CD8-positive, alpha-beta memory T cell (primary cell): ENCODE measurements at places on chromosomes 6 and 20. TPM values are rescaled to one million over a fixed set of nuclear protein-coding genes. Genes with fewer than 3 reads are reported as not detected.

GRCh38 chr6:84344005-84344404 is 116.6 kb upstream of the CEP162 start:
- no peaks in the 10 kb centered on the region for H3K36me3 ChIP-seq
- H3K27ac ChIP-seq: no peak overlapping the region
- DNase-seq: no peak
- H3K27me3 ChIP-seq: no peaks in the 10 kb centered on the region

The PHF10 gene
- total RNA-seq: 69.6 TPM

The TMEM14C gene
- total RNA-seq: 62.8 TPM

GRCh38 chr6:129598244-129599187 is 111.5 kb downstream of the ARHGAP18 start:
- DNase-seq: no peak
- H3K4me1 ChIP-seq: no peaks in the 10 kb centered on the region
- H3K27me3 ChIP-seq: no peaks in the 10 kb centered on the region
- no peak overlapping the region for H3K27ac ChIP-seq
- no peak overlapping the region for H3K4me3 ChIP-seq
- H3K36me3 ChIP-seq: no peaks in the 10 kb centered on the region

DNA sequence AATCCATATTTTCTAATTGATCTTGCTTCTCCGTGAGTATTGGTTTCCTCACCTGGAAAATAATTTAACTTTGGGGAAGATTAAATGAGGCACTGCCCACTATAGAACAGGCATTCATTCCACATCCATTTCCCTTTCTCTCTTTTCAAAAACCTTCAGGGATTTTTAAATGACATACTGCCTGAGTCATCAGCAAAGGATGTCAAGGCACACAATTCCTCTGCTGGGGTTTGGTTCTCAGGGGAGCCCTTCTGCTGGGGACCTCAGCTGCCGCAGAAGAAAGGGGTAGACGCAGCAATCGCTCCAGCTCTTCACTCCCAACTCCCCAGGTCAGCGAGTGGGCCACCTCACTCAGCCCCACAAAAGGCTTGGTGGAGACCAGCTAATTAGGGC is 90.7 kb upstream of the BACH2 start:
- no peak for DNase-seq
- H3K27ac ChIP-seq: no peak overlapping the region
- H3K4me3 ChIP-seq: no peak overlapping the region
- peaks cover 13% of the 10 kb centered on the region for H3K4me1 ChIP-seq
- H3K27me3 ChIP-seq: no peaks in the 10 kb centered on the region

GRCh38 chr20:32570401-32571190 is 14.5 kb downstream of the NOL4L start:
- no peak overlapping the region for H3K4me3 ChIP-seq
- no peaks in the 10 kb centered on the region for H3K27me3 ChIP-seq
- H3K27ac ChIP-seq: peak overlapping the region; percentile 5
- peaks cover 4% of the 10 kb centered on the region for H3K36me3 ChIP-seq

- no peaks in the 10 kb centered on the region for H3K27me3 ChIP-seq
- no peaks in the 10 kb centered on the region for H3K36me3 ChIP-seq
- H3K4me1 ChIP-seq: no peaks in the 10 kb centered on the region
- no peak overlapping the region for H3K4me3 ChIP-seq
- H3K27ac ChIP-seq: no peak overlapping the region
These were observed 19.3 kb downstream of the PROKR2 start for GRCh38 chr20:5297280-5298004.

The SLC22A16 gene
- total RNA-seq: not detected

GRCh38 chr6:136783495-136784270 is 8.6 kb downstream of the MAP3K5 start:
- peaks cover 72% of the 10 kb centered on the region for H3K4me1 ChIP-seq
- H3K27ac ChIP-seq: no peak overlapping the region
- H3K36me3 ChIP-seq: no peaks in the 10 kb centered on the region
- peak; percentile 12 for DNase-seq
- no peaks in the 10 kb centered on the region for H3K27me3 ChIP-seq

- H3K27ac ChIP-seq: no peak overlapping the region
- H3K36me3 ChIP-seq: no peaks in the 10 kb centered on the region
- DNase-seq: no peak
- H3K4me3 ChIP-seq: no peak overlapping the region
These were observed 4.1 kb upstream of the SIRPG start for GRCh38 chr20:1661542-1662299.

- H3K27ac ChIP-seq: no peak overlapping the region
- no peaks in the 10 kb centered on the region for H3K27me3 ChIP-seq
- H3K4me3 ChIP-seq: no peak overlapping the region
- no peaks in the 10 kb centered on the region for H3K36me3 ChIP-seq
- DNase-seq: no peak
These were observed 453.6 kb downstream of the COL12A1 start for GRCh38 chr6:74752303-74752702.

The SLC32A1 gene
- not detected for total RNA-seq

The CBFA2T2 gene
- total RNA-seq: 11.9 TPM

GRCh38 chr6:155708100-155708499 is 252.5 kb upstream of the NOX3 start:
- no peaks in the 10 kb centered on the region for H3K4me1 ChIP-seq
- H3K4me3 ChIP-seq: no peak overlapping the region
- no peaks in the 10 kb centered on the region for H3K36me3 ChIP-seq
- H3K27me3 ChIP-seq: no peaks in the 10 kb centered on the region
- no peak for DNase-seq
- no peak overlapping the region for H3K27ac ChIP-seq

DNA sequence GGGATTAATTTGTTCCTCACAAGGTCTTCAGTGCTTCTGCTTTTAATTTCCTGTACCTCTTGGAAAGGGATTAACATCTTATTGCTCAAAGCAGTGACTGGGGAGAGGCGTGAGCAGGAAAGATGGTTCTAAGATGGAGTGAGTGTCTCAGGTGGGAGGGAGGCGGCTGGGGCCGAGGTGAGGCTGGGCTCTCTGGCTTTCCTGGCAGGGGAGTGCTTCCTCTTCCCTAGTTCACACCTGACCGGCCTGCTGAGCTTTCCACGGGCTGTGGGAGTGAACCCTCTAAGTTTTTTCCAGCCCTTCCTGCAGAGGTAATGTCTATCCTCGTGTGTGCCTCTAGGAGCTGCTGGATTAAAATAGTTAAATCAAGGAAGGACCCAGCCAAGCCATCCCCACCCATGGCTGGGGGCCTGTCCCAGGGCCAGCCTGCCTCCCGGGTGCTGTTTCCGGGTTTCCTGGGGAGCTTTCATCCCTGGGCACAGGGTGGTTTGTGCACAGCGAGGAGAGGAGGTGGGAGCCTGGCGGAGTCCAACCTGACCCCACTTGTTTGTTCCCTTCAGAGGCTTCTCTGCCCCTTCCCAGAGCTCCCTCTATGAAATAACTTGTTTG is 179.1 kb downstream of the TFAP2C start:
- H3K4me3 ChIP-seq: no peak overlapping the region
- no peaks in the 10 kb centered on the region for H3K27me3 ChIP-seq
- no peak overlapping the region for H3K27ac ChIP-seq
- DNase-seq: no peak
- H3K4me1 ChIP-seq: no peaks in the 10 kb centered on the region

- no peak overlapping the region for H3K27ac ChIP-seq
- no peaks in the 10 kb centered on the region for H3K27me3 ChIP-seq
- H3K4me3 ChIP-seq: no peak overlapping the region
- no peaks in the 10 kb centered on the region for H3K36me3 ChIP-seq
These were observed 53.0 kb downstream of the FARS2 start for GRCh38 chr6:5314191-5314865.

- H3K27ac ChIP-seq: no peak overlapping the region
- peaks cover 15% of the 10 kb centered on the region for H3K27me3 ChIP-seq
- H3K4me3 ChIP-seq: no peak overlapping the region
- H3K36me3 ChIP-seq: no peaks in the 10 kb centered on the region
- H3K4me1 ChIP-seq: no peaks in the 10 kb centered on the region
These were observed 394 bp downstream of the AKAP12 start for GRCh38 chr6:151240036-151240685.

The SLC17A1 gene
- not detected for total RNA-seq

- no peak for DNase-seq
- H3K27me3 ChIP-seq: no peaks in the 10 kb centered on the region
- H3K4me1 ChIP-seq: no peaks in the 10 kb centered on the region
- no peak overlapping the region for H3K4me3 ChIP-seq
These were observed 118.6 kb downstream of the OGFRL1 start for GRCh38 chr6:71406865-71407860.

GRCh38 chr20:2298701-2299100 is 2.9 kb downstream of the TGM3 start:
- H3K4me3 ChIP-seq: no peak overlapping the region
- H3K36me3 ChIP-seq: no peaks in the 10 kb centered on the region
- H3K27ac ChIP-seq: no peak overlapping the region
- H3K4me1 ChIP-seq: no peaks in the 10 kb centered on the region
- no peak for DNase-seq
- H3K27me3 ChIP-seq: no peaks in the 10 kb centered on the region

GRCh38 chr6:3455147-3455568 is 1.7 kb downstream of the SLC22A23 start:
- peak; percentile 13 for DNase-seq
- H3K36me3 ChIP-seq: no peaks in the 10 kb centered on the region
- H3K4me1 ChIP-seq: peaks cover 27% of the 10 kb centered on the region

The ME1 gene
- total RNA-seq: 0.42 TPM

The RIN2 gene
- total RNA-seq: 0.37 TPM

GRCh38 chr20:1997483-1998192 is 3.8 kb upstream of the PDYN start:
- H3K4me1 ChIP-seq: no peaks in the 10 kb centered on the region
- no peak overlapping the region for H3K4me3 ChIP-seq
- H3K27me3 ChIP-seq: peaks cover 4% of the 10 kb centered on the region
- H3K27ac ChIP-seq: no peak overlapping the region

- H3K4me1 ChIP-seq: peaks cover 6% of the 10 kb centered on the region
- H3K4me3 ChIP-seq: peak within 1 kb of the TSS; percentile 82
- no peaks in the 10 kb centered on the region for H3K36me3 ChIP-seq
- H3K27ac ChIP-seq: peak within 1 kb of the TSS; percentile 82
These were observed at the start of gene MPC1 for GRCh38 chr6:166382933-166383801. Gene MPC1, minus strand, starts transcription at chr6:166382940. Its CDS starts 64 bp downstream, at chr6:166382876.

DNA sequence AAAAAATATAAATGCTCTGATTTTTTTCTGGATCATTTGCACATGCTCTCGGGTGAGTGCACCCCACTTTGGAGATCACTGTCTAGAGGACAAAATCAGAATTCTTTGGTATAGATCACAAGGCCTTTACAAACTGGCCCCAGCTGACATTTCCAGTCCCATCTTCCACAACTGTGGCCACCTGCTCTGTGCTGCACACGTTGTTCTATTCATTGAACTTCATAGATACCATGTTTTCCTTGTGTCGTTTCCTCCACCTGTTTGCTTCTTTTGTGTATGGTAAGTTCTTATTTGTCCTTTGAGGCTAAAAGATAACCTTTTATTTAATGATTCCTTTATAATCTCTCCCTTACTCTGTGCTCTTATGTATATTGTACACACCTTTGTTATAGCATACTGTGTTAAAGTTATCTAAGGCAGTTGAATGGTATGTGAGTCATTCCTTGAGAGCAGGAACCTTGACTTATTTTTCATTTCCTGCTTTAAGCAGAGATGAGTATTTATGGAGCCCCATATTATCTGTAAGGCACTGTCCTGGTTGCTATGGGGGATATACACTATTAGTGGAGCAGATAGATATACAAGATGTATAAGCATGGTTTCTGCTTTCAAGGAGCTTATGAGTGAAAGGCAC is 12.0 kb upstream of the SLC17A5 start:
- H3K36me3 ChIP-seq: no peaks in the 10 kb centered on the region
- H3K27ac ChIP-seq: no peak overlapping the region
- H3K27me3 ChIP-seq: no peaks in the 10 kb centered on the region
- DNase-seq: no peak

The MMP24 gene
- total RNA-seq: 0.07 TPM

The CASS4 gene
- total RNA-seq: 3.7 TPM

DNA sequence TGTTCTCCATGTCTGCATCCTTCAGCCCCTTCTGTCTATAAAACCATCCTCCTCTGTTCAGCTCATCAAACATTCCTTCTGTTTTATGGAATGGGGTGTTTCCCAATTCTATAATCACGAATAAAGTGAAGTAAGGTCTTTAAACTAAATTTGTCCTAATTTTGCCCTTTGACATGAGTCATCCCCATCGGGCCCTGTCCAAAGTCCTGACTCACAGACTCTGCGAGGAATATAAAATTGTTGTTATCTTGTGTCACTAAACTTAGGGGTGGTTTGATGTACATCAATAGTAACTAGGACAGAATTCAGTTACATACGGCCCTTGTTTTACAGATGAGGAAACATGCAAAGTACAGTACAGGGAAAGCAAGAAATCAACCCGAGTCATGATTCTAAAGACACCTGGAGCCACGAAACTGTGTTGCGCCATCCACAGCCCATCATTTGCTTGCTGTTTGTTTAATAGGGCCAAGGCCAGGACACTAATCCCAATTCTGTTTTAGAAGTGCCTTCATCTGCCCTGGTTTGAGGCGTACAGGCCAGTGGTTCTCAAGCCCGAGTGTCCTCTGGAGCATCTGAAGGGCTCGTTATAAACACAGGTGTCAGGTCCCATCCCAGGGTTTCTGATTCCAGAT is 2.8 kb downstream of the ACSS1 start:
- no peak for DNase-seq
- H3K4me3 ChIP-seq: no peak overlapping the region
- H3K36me3 ChIP-seq: peaks cover 9% of the 10 kb centered on the region
- peaks cover 57% of the 10 kb centered on the region for H3K4me1 ChIP-seq
- no peak overlapping the region for H3K27ac ChIP-seq

DNA sequence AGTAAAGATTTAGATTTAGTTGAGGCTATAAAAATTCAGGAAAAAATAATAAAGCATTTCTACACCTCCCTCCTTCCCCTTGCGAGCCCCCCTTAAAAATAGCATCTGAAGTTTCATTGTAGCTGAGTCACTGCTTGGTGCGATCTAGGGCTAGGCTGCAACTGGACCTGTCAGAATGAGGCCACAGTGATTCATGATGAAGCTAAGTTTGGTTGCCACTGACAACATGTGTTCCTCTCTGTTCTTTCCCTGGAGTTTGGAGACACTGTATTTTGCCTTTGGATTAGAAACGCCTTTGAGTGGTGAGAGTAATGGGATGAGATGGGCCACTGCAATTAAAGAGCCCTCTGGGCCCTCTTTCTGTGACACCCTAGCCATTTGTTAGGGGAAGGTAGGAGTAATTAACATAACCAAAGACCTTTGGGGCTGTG is 334.1 kb downstream of the NRN1 start:
- H3K27ac ChIP-seq: no peak overlapping the region
- no peaks in the 10 kb centered on the region for H3K36me3 ChIP-seq
- DNase-seq: no peak
- no peak overlapping the region for H3K4me3 ChIP-seq

GRCh38 chr6:135085700-135086413 is 31.2 kb upstream of the HBS1L start:
- H3K4me1 ChIP-seq: peaks cover 51% of the 10 kb centered on the region
- no peaks in the 10 kb centered on the region for H3K27me3 ChIP-seq
- no peaks in the 10 kb centered on the region for H3K36me3 ChIP-seq
- peak overlapping the region; percentile 36 for H3K4me3 ChIP-seq

The HCRTR2 gene
- total RNA-seq: not detected

The GPR6 gene
- not detected for total RNA-seq

DNA sequence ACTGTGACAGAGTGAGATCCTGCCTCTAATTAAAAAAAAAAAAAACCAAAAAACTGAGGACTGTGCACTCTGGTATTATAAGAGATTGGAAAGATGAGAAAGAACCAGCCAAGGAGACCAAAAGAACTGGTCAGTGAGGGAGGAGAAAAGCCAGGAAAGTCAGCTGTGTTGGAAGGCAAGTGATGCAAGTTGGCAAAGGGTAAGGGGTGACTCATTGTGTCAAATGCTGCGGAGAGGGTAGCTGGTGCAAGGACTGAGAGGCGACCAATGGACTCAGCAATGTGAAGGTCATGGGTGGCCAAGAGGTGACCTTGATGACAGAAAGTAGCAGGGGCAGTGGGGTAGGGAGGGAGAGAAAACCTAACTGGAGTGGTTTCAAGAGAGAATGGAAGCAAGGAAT is 27.4 kb upstream of the LRRN4 start:
- H3K27ac ChIP-seq: no peak overlapping the region
- no peak overlapping the region for H3K4me3 ChIP-seq
- H3K36me3 ChIP-seq: no peaks in the 10 kb centered on the region
- H3K4me1 ChIP-seq: no peaks in the 10 kb centered on the region
- no peak for DNase-seq
- H3K27me3 ChIP-seq: peaks cover 4% of the 10 kb centered on the region
